ENCODE measurements at places on chromosomes 11 and 22.
A peak's percentile ranks its signal among the peaks of the same experiment; 100 is the strongest.

DNA sequence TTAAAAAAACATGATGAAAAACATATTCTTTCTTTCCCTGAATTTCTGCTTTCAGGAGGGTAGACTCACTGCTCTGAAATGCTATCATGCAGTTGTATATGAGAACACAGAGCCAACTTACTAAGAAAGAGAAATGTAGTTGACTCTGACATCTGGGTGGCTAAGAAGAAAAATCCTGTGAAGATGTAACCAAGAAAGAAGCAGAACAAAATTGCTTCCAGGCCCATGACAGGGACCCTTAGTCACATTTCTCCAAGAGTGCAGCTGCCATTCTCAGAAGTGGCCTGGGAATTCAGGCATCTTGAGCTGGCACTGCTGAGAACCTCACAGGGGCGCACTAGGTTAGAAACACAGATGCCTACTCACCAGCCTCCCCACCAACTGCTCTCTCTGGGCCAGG, 73.6 kb downstream of the RPL27A start:
- DNase-seq = no peak

DNA sequence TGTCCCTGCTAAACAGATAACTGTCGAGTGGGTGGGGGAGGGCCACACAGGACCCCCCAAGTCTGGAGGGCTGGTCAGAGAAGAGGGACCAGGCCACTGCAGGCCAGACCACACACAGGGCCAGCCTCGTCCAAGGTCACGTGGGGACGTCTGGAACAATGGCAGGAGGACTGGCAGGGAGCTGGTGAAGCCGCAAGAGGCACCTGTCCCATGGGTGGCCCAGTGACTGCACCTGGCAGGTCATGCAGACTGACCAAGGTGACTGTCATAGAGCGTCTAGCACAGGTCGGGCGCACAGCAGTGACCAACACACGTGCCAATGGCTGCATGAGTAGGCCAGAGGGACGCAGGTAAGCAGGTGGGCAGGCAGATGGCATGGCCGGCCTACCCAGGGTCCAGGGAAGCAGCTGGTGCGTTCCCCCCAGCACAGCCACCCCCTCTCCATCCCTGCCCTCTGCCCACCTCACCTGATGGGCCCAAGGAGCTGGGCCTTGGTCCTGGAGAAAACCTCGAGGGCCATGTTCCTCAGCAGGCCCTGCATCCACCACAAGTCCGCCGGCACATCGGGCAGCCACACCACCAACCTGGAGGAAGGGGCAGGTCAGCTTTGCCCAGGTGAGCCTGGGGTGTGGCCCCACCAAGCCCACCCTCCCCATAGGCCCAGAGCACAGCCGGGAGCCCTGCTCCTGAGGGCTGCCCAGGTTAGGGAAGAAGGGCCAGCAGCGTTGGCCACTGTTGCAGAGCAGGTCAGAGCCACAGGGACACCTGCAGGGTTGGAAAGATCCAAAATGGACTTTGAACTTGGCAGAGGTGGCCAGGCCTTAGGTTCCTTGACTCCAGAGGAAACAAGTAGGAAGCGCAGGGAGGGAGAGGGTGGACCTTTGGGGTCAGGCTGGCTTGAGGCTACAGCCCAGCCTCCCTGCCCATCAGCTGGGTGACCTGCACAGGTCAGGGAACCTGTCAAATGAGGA, 10.4 kb downstream of the PNPLA5 start:
- DNase-seq = peak; percentile 52

- no peak for DNase-seq
Measured at GRCh38 chr22:47296405-47297260, 534.2 kb downstream of the TBC1D22A start.

GRCh38 chr11:86672007-86672621, at the start of gene ME3:
TSS of gene ME3 (minus strand) at chr11:86672616.
- peak; percentile 78 for DNase-seq

DNA sequence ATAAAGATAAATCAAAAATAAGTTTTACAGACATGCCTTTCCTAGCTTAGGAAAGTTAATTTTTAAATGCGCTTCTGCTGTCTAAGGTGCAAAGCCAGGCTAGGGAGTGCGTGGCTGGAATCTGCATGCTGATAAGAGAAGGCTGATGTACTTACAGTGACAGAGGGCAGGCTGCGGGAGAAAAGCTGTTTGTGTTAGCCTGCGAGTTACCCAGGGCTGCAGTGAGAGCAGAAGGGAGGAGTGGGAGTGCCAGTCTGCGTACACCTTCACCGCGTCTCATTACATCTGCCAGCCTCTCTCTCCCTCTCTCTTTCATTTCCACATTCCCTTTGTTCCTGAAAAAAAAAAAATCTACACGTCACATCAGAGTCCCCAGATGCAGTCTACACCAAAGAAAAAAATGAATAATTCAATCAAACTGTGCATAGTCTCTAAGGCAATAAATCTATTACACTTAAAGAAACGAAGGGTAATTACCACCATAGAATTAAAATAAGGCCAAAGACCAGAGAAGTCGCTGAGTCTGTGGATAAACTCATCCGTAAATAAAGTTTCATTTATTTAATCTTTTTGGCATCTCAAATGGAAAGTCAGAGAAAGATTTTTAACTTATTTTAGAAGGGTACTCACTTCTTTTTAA, 126.4 kb upstream of the C11orf58 start:
- peak; percentile 75 for DNase-seq

- peak; percentile 46 for DNase-seq
Measured at GRCh38 chr22:19240813-19241592, 50.5 kb downstream of the CLTCL1 start.

GRCh38 chr11:115761348-115761747, 257.1 kb upstream of the CADM1 start:
- DNase-seq = no peak

- no peak for DNase-seq
Measured at GRCh38 chr11:122398167-122398566, 257.4 kb upstream of the UBASH3B start.

DNA sequence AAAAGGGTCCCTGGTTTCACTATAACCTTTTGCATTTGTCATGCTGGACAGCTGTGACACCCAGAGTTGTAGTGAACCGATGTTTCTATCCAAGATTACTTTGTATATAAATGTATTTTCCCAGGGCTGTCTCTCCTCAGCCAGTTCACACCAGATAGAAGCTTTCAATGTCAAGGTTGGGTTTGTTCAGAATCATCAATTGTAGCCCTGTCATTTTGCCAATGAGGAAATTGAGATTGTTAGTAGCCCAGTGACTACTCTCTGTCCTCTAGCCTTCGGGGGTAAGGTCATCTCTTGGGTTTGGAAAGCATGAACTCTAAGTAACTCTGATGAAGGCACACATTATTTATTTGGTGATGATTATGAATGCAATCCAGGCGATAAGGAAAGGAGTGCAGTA, 165.6 kb downstream of the DBX1 start:
- DNase-seq = no peak

GRCh38 chr11:108216988-108217387, 5.5 kb downstream of the NPAT start:
- no peak for DNase-seq

- DNase-seq = no peak
Measured at GRCh38 chr11:55572548-55572947, 620 bp downstream of the OR4C16 start.

- DNase-seq = no peak
Measured at GRCh38 chr11:106425819-106426218, 348.4 kb downstream of the AASDHPPT start.

DNA sequence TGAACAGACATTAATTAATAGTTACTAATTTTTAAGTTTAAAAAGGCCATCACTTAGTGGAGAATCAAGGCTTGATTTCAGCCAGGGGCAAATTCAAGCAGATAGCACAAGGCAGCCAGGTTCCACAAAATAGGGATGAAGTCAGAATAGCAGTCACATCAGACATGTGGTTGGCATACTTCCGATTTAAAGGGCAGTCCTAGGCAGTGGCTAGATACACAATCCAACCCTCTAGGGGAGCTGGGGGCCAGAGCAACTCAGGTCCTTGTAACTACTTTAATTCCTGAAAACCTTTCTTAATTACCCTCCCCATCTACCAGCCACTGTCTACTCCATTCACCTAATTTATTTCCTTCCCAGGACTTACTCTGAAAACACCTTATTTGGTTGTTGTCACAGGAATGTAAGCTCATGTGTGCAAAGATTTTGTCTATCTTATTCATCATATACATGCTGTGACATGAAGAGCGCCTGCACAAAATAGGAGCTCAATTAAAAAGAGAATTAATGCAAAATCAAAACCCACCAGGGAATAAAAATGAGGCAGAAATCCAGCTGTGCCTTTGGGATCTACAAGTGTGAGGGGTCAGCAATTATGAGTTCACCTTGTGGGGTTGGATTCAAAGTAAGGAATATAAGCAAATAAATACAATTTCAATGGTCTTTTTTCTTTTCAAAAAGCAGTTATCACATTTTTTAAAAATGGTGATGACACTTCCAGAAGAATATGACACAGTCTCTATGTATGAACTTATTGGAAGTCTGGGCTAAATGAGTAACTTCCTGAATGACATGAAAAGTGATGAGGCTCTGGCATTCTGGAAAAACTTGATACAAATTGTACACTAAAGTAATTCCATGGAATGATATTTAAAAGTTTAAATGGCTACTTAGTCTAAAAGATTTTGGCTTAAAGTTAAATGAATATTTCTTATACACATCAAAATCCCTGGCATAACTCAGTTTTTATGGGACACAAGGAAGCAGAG, 53.8 kb downstream of the COPB1 start:
- DNase-seq = no peak

DNA sequence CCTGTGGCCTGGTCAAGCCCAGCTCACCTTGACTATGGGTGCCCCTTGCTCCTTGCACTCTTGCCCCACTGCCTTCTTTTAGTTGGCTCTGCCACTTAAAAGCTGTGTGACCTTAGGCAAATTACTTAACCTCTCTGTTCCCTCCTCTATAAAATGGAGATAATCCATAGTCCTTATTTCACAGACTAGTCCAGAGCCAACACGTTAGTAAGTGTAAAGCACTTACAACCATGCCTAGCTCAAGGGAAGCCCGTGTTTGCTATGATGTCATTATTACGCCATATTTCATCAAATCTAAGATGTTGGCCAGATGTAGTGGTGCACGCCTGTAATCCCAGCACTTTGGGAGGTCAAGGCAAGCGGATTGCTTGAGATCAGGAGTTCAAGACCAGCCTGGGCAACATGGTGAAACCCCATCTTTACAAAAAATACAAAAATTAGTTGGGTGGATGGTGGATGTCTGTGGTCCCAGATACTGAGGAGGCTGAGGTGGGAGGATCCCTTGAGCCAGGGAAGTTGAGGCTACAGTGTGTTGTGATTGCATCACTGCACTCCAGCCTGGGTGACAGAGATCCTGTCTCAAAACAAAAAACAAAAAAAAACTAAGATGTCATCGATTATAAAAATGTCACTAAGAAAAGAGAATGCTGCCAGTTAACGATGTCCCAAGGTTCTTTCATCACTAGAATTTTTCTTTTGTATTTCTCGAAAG, 2.3 kb upstream of the CCDC88B start:
- DNase-seq = no peak

- no peak for DNase-seq
Measured at GRCh38 chr11:70480711-70481110, 82.4 kb downstream of the CTTN start.

- no peak for DNase-seq
Measured at GRCh38 chr11:58965246-58965985, 26.1 kb downstream of the GLYATL1 start.

DNA sequence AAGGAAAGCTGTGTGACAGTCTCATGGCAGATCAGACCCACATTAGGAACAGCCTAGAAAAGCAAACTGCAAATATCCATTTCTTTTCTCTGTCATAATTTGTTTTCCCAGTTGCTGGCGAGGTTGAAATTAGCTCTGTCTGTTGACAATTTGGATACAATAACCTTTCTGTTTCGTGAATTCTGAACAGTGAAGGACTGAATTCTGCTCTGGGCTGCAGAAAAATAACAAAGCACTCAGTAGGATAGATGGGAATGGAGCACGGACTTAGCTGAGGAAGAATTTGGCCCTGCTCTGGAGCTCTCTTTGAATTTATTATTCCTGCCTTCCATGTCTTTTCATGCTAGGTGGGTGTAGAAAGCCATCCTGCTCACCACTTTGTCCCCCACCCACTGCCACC, 140.3 kb downstream of the RRAS2 start:
- peak; percentile 12 for DNase-seq

GRCh38 chr11:47071791-47072261, 104.9 kb downstream of the ARFGAP2 start:
- peak; percentile 59 for DNase-seq

DNA sequence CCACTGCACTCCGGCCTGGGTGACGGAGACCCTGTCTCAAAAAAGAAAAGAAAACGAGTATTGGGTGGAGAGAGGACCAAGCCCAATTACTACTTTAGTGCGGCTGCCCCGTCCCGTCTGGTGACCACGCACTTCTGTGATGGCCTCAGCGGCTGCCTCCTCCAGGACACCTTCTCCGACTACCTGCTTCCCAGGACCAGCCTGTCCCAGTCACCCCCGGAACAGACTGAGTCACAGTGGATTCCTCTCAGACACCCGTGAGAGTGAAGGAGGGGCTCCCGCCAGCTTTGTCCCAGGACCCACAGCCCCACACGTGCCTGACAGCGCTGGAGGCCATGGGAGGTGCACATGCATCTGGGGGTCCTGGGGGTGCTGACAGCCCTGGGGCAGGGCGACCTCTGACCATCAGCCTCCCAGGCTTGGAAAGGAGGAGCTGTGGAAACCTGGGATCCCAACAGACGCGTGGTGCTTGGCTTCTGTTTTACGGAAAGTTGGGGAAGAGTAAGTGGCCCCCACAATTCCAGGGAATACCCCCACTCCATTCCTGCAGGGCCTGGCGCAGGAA, 4.8 kb downstream of the DRD4 start:
- DNase-seq = peak; percentile 51

- no peak for DNase-seq
Measured at GRCh38 chr11:95442531-95443050, 211.6 kb upstream of the SESN3 start.

DNA sequence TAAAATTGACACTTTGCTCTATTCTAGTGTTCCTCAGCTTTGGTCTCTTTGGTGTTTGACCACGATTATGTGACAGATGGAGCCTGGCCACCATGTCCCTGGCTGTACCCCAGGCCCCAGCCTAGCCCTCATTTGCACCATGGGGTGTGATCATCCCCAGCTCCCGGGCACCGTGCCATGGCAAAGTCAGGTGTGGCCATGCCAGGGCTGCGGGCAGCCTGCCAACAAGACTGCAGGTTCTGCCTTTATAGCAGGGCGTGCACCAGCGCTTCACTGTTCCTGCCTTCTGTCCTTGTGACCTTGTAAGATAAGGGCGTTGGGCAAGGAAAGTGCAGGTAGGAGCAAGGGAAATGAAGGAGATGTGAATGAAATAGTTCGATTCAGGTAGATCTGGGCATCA, 22.4 kb upstream of the APOBEC3A start:
- DNase-seq = peak; percentile 22

- DNase-seq = no peak
Measured at GRCh38 chr11:117484156-117484555, 156.5 kb downstream of the CEP164 start.

- DNase-seq = no peak
Measured at GRCh38 chr22:43396321-43396933, 15.4 kb upstream of the MPPED1 start.
